ENCODE measurements at places on chromosomes 3 and 15.

GRCh38 chr15:40045572-40046217 lies 6.7 kb upstream of the SRP14 start:
- no peak for DNase-seq

DNA sequence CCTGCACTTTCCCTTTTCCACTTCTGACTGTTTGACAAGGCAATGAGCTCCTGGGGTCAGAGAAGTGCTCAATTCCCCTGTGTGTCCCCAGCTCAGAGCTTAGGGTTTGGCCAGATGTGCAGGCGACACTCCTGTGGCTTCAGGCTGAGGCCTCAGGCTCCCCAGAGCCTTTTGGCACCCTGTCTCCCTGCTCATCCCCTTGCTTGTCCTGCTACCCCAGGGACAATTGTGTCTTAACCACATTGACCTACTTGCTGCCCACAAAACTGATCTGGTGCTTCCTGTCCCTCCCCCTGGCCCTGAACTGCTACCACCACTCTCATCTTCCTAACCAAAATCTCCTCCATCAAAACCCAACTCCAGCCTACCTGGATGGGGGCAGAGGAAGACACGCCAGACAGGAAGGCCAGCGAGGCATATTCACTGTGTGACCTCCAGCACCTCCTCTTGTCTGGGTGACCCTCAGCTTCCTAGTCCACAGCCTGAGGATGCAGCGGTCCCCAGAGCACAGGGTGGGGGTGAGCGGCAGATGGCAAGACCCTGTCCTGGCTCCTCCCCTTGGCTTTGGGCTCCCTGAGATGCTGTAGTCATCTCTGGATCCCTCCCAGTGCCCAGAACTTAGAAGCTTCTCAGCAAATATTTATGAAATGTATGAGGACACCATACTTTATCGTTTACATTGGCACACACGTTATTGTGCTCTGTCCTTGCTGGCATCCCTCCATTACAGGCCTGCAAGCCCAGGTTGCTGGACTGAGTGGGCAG lies 98.9 kb upstream of the SLC6A6 start:
- DNase-seq, result no peak

DNA sequence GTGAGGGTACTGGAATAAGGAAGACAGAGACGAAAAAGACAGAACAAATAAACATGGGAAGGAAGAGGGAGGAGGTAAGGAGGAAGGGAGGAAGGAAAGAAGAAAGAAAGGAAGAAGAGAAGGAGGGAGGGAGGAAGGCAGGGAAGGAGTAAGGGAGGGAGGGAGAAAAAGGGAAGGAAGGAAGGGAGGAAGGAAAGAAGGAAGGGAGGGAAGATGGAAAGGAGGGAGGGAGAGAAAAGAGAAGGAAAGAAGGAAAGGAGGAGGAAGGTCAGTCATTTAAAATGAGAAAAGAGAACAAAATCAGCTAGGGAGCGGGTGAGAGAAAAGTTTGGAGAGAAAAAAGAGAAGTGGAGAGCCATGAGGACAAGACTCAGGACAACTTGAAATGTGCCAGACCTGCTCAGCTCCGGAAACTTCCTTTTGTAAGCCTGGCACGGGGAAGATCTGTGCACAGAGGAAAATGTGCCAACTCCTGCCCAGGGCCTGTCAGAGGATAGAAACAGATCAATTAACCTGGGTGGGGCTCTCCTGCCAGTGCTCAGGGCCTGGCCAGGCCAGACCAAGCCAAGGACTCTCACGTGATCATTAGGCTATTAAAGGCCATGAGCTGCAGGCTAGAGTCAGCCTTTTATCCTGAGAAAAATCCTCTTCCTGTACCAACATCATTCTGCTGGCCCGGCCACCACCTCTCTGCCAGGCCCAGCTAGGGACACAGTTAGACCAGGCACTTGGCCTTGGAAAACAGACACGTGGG lies 50.1 kb upstream of the BCL6 start:
- no peak for DNase-seq

GRCh38 chr3:182957226-182957625 lies 23.1 kb downstream of the DCUN1D1 start:
- DNase-seq, result no peak

- no peak for DNase-seq
Observed at GRCh38 chr15:38844736-38845135, 280.1 kb upstream of the RASGRP1 start.
